ENCODE measurements at places on chromosomes 4 and X.

DNA sequence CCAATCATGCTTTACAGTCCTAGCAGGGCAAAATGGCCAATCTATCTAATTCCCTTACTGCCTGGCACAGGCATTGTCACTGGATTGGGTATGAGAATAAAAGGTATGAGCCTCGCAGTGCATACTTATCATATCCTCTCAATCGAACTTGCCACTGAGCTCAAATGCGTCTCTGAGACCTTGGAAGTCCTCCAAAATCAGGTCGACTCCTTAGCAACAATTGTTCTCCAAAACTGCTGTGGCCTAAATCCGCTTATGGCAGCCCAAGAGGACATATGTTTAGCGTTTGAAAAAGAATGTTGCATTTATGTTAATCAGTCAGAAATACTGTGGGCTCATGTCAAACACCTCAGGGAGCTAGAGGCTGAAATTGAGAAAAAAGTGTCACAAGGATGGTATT lies 69.7 kb downstream of the SPIN4 start:
- DNase-seq, result no peak

GRCh38 chr4:16196482-16197393 lies 29.5 kb downstream of the TAPT1 start:
- no peak for DNase-seq

DNA sequence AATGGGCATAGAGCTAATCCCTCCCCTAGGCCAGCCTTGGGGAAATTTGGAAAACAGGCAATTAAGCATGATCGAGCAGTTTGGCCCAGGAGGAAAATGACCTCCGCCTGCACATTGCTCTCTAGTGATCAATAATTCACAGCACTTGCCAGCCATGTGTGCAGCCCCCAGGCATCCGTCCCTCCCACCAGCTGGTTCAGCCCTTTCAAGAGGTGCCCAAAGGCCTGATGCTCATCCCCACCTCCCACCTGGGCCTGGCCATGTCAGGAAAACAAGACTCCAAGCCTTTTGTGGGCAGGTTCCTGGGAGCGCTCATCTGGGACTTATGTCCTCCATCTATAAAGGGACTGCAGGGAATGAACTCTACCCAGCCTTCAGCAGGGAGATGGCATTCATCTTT lies 17.5 kb upstream of the PPP2R2C start:
- DNase-seq, result no peak

DNA sequence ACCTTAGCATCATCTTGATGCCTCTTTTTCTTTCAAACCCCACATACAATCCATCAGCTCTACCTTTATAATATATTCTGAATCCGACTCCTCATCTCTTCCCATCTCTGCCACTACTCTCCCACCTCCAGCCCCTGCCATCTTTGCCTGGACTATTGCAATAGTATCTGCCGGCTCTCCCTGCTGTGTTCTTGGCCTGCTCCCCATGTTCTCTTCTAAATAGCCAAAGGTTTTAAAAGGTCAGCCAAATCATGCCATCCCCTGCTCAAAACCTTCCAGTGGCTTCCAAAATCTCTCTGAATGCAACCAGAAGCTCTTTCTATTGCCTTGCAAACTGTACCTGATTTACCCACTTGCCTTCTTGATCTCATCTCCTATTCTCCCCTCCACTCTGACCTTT lies 266.0 kb downstream of the PTTG2 start:
- DNase-seq, result no peak

DNA sequence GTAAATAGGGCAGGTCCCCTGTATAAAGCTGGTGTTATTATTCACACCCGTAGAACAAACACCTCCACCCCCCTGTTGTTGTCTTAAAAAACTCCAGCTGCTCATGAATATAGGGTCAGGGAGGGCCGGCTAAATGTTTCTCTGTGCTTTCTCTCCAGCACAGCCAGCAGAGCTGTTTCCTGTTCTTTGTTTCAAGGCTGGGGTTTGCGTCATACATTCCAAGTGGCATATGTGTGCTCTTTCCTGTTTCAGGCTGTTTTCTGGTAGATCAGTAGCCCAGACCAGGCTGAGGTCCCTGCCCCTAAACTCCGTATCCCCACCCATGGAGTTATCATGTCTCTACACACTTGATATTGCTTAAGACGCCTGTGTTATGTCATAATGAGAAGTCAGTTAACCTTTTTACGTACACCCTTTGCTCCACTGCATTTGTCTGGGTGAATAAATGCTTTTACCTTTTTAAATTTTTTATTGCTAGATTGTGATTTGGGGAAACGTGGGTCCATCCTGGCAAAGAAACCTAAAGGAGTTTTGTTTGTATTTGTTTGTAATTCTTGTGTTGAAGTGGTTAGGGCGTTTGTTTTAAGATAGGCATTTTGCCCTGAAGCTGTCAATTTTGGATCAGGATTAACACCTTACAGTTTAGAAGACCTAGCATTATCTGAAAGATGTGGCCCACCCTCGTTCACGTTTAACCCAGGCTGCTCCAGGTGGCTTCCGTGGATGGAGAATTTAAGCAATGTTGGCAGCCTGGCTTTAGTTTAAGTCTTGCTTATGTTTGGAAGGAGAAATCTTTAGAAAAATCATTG lies 3.3 kb downstream of the KLF3 start:
- no peak for DNase-seq

Measured in stimulated activated CD8-positive, alpha-beta memory T cell treated with anti-CD3 and anti-CD28 coated beads, Interleukin-2, amount 100 ng/mL, for 48 hours (primary cell).